ENCODE measurements at places on chromosomes 11 and 22.
A peak's percentile ranks its signal among the peaks of the same experiment; 100 is the strongest.

- no peak for DNase-seq
Measured at GRCh38 chr11:132111838-132112237, 741.4 kb downstream of the NTM start.

- DNase-seq: no peak
Measured at GRCh38 chr11:114799476-114799875, 121.1 kb downstream of the NXPE2 start.

GRCh38 chr11:68011051-68011943 is 1.2 kb downstream of the ALDH3B1 start:
- DNase-seq: no peak

GRCh38 chr11:28114731-28115130 is 6.5 kb downstream of the METTL15 start:
- no peak for DNase-seq

- DNase-seq: peak; percentile 72
Measured at GRCh38 chr11:102287964-102288724, 29.1 kb upstream of the BIRC3 start.

GRCh38 chr11:61927501-61927900 is 10.1 kb upstream of the RAB3IL1 start:
- DNase-seq: no peak

GRCh38 chr11:26323837-26324236 is 8.1 kb upstream of the ANO3 start:
- DNase-seq: peak; percentile 24

DNA sequence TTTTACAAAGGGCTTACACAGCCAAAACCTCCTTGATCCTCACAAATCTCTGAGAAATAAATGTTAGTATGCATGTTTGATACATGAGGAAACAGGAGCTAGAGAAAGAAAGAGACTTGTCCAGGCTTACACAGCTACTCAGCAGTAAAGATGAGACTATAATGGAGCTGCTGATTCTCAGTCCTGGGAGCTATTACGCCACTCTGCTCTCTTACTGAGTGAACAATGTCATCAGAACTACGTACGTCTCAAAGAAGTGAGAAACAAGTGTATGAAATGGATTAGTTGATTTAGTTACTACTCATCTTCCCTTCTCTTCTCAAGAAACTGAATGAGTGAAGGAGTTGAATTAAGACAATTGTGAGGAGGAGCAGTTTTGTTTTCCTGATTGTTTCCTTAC is 12.3 kb downstream of the MS4A6E start:
- DNase-seq: no peak

DNA sequence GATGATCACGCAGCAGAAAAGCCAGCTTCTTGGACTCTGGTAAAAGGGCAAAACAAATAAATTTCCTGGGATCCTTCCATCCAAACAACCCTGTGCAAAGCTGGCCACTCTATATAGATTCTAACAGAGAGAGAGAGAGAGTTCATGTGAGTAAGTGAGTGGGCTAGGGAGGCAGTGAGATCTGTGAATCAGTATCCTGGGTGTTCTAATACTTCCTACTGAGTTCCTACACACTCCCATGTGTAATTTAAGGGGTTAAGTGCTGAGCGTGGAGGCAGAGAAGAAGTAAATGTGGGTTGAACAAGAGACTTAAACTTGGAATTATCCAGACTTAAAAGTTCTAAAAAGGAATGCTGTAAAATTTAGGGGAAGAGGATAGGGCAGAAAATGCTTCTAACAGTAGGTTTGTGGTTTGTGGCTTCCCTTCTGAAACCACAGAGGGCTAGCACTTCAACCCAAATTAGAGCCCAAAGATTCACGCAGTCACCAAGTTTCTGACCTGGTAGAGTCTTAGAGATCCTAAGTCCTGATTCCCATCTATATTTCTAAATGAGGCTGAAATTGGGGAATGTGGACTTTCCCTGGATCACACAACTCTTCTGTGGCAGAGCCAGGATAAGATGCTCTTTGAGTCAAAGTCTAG is 413.9 kb downstream of the TENM4 start:
- DNase-seq: peak; percentile 83

DNA sequence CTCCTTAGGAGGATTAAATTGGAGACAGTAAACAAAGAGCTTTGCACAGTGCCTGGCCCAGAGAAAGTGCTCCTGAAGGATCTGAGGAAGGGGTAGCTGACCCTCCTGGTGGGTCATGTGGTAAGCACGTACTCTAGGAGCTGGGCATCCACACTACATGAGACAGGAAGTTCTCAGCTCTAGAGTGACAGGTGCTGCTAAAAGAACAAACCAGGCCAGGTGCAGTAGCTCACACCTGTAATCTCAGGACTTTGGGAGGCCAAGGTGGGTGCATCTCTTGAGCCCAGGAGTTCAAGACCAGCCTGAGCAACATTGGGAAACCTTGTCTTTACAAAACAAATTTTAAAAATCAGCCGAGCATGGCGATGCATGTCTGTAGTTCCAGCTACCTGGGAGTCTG is 13.1 kb downstream of the SLC43A1 start:
- DNase-seq: no peak

GRCh38 chr22:39229688-39230260 is 15.0 kb downstream of the PDGFB start:
- DNase-seq: no peak

DNA sequence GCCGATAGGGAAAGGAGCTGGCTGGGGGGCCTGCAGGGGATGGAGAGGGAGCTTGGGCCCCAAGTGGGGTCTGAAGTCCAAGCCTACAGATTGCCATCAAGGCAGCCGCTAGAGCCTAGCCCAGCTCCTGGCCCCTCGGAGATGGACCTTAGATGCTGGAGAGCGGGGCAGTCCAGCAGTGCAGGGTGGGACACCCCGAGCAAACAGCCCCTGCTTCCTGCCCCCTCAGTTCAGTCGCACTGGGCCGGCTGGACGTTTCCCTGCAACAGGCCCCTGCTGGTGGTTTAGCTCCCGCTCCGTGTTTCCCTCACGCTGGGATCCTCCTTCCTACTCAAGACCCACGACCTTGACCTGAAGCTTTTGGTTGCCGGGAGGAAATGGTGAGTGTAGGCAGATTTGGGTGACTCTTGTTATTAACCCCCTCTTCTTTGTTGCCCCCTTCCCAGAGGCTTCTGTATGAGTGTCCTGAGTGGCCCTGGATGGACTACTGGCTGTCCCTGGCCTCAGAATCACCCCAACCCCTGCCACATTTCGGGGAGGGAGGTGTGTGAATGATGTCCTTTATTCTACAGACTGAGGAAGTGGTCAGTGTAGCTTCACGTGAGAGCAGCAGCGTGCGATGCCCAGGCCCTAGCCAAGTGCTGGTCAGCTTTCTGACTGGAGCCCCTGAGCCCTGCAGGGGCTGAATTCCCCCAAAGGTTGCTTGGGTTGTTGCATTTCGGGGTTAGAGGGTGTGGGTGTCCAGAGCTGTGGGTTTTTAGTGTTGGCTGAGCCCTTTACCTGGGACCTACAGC is 2.7 kb downstream of the ST3GAL4 start:
- DNase-seq: no peak

DNA sequence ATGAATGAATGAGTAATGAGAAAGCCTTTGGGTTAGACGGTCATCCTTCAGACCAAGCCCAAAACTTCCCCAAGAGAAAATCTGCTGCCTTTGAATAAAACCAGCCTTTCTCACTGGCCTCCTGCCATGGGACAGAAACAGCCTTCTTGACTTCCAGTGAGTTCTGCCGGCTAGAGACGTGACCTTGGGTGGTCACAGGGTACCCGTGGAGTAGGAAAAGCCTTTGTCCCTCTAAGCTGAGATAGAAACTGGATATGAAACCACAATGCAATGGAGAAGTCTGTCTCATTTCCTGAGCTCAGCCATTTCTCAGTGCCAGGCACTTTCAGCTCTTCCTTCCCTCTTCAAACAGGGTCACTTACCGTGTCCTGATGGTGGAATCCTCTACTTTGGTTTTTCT is 21.2 kb upstream of the YWHAH start:
- peak; percentile 48 for DNase-seq

DNA sequence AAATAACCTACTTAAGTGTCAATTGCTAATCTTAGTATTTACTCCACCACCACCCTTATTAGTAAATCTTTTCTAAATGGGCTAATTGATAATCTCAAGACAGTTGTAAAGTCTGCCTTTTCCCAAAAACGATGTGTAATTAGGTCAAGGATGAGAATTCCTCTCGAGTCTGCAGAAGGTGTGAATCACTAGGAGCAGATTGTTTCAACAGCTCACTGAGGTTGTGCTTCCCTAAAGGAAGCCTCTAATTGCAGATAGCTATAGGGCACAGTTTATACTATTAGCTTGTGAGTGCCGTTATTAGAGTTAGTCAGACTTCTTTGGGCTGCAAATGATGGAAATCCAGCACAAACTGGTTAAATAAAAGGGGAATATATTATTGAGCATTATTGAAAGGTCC is 84.9 kb downstream of the C11orf91 start:
- DNase-seq: no peak

- DNase-seq: peak; percentile 28
Measured at GRCh38 chr22:36373258-36373579, 14.5 kb downstream of the MYH9 start.

DNA sequence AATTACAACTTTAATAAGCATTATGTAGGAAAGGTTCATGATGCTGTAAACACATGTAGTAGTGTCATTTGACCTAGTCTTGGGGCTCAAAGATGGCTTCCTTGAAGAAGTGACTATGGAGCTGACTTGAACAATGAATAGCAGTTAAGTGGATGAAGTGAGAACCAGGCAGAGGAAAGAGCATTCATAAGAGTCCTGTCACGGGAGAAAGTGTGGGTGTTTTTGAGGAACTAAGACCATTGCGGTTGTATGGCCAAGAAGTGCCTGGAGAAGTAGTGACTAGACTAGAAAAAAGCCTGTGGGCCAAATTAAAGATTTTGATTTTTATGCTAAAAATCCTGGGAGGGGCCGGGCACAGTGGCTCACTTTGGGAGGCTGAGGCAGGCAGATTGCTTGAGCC is 7.2 kb upstream of the IL18BP start:
- peak; percentile 88 for DNase-seq

DNA sequence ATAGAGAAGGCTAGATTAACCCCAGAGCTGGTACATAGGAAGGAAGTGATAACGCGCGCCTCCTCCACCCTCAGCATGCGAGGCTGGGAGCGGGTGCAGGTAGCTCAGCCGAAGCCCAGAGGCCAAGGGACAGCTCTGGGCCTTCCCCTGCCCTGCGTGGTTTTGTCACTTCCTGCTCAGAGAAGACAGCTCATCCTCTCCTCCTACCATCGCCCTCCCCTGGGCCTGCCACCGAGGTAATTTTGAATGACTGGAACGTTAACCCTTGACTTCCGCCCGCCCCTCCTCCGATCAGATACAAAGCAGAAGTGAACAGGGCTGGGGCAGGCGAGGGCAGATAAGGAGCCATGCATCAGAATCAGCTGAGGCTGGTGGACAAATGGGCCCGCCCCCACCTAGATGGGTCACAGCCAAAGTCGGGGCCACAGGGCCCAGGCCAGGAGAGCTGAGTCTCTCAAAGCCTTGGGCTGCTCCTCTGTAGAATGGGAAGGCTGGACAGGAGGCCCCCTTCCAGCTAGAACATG is 1.6 kb downstream of the RAC2 start:
- DNase-seq: peak; percentile 98

DNA sequence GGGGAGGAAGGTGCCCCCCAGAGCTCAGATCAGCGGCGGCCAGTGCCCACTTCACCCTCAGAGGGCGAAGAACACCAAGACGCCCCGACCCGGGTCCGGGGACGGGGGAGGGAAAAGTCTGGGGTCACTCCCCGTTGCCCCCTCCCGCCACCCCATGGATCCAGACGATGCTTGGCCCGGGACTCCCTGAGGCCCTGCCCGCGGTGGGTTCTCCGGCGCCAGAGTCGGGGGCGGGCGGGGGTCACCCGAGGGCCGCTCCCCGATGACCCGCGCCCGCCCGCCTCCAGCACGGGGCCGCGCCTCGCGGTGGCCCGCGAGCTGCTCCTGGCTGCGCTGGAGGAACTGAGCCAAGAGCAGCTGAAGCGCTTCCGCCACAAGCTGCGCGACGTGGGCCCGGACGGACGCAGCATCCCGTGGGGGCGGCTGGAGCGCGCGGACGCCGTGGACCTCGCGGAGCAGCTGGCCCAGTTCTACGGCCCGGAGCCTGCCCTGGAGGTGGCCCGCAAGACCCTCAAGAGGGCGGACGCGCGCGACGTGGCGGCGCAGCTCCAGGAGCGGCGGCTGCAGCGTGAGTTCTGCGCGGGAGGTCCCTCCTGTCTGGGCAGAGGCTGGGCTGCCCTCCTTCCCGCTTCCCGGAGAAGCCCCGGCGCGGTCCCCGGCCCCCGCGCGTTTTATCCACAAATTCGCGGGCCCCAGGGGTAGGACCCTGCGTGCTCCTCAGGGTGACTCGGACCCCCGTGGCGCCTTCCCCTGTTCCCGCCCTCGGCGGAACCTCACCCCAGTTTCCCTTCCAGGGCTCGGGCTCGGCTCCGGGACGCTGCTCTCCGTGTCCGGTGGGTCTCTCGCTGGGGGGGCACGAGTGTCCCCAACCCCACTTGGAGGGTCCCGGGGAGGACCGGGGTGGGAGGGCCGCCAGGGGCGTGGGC is 1.1 kb downstream of the NLRP6 start:
- DNase-seq: no peak

DNA sequence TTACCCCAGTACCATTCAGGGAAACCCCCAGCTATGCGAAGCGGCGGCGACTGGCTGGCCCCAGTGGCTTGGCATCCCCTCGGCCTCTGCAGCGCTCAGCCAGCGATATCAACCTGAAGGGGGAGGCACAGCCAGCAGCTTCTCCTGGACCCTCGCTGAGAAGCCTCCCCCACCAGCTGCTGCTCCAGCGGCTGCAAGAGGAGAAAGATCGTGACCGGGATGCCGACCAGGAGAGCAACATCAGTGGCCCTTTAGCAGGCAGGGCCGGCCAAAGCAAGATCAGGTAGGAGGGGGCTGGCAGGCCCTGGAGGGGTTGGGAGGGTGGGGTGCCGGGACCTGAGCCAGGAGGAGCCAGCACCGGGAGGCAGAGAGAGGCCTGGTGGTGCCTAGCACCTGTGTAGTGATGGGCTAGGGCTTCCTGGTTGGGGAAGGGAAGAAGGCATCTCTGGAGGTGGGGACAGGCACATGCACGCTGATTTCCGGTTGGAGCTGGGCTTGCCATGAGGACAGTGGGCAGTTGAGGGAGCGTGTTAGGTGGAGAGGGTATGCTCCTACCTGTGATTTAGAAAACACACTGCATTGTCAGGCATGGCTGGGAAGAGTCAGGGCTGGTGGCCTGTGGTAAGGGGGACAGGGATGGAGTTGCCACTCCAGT is 22.3 kb downstream of the SHANK3 start:
- DNase-seq: no peak

- DNase-seq: peak; percentile 70
Measured at GRCh38 chr22:41917903-41918791, 3.3 kb upstream of the SHISA8 start.

- DNase-seq: no peak
Measured at GRCh38 chr11:8731647-8732323, 49.2 kb downstream of the RPL27A start.

DNA sequence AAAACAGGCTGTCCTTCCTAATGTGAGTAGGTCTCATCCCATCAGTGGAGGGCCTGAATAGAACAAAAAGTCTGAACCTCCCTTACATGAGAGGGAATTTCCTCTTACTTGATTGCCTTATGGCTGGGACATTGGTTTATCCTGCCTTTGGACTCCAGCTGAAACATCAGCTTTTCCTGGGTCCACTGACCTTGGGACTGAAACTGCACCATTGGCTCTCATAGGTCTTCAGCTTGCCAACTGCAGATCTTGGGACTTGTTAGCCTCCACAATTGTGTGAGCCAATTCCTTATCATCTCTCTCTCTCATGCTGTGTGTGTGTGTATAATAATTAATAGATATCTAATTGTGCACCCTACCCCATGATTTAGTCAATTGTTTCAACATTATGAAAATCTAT is 375.3 kb upstream of the DDI1 start:
- no peak for DNase-seq

GRCh38 chr11:78221396-78222315 is 32.9 kb downstream of the USP35 start:
- DNase-seq: no peak

- DNase-seq: no peak
Measured at GRCh38 chr11:416757-417621, 2.2 kb upstream of the SIGIRR start.

Data from OCI-M1 (cell line).